ENCODE measurements at places on chromosomes 13 and 19.
A peak's percentile ranks its signal among the peaks of the same experiment; 100 is the strongest.

DNA sequence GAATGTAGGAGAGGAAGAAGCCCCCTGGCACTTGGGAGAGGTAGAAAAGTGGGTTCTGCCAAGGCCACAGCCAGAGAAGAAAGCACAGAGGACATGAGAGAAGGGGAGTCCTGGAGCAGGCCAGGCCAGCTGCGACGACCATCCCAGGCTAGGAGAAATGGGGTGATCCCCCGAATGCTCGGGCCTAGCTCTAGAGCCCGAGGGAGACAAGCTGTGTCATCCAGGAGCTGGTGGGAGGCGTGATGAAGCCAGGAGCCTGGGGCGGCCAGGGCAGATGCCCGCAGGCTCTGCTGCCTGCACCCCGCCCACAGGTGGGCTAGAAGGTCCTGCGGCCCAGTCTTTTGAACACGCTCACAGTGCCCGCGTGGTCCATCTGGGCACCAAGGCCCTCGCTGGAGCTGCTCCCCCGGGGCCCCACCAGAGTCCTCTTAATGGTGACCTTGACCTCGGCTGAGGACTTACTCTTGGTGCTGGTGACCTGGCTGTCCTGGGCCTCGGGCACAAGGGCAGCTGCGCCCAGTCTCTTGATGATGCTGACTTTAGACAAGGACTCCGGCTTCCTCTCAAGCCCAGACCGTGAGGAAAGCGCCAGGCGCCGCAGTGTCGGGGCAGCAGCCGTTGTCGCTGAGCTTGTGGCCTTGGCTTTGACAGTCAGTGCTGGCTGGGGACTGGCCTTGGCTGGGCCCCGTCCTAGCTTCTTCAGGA is 26.5 kb downstream of the C19orf47 start:
- no peak for DNase-seq

GRCh38 chr13:106475852-106476251 is 59.6 kb downstream of the EFNB2 start:
- DNase-seq = no peak

GRCh38 chr13:67150608-67151007 is 79.5 kb downstream of the PCDH9 start:
- no peak for DNase-seq

DNA sequence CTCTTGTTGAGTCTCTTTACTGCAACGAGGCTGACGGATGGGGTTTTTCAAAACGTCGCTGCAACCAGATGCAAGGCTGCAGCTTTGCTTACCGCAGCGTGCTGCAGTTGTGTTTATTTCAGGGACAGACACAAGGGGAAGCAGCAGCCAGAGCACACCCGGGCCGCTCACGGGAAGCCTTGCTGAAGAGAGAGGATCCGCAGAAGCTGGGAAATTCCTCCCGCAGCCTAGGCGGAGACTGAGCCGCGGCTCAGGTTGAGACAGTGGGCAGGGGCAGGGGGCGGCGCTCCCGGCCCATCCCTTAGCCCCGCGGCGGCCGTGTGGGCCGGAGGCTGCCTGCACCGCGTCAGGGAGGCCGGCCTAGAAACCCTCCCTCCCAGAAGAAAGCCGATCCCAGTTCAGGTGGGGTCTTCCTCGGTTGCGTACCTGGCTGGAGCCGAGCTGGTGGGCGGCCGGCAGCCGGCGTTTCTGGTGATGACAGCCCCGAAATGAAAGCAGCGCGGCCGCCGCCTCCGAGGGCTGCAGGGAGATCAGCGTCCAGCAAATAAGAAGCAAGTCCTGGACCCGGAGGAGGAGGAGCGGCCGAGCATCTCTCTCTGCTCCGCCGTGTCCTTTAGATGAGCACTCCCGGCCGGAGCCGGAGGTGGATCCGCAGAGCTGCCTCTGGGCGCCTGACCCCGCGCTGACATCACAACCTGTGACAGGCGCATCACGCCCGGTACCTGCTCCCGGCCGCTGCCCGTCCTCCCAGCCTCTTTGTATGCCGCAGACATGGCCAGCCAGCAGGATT is at the start of gene FRY:
TSS of gene FRY (plus strand) at position 750 of the 790 bp plus-strand sequence. CDS start at position 772, 22 bp downstream.
- peak; percentile 27 for DNase-seq

GRCh38 chr13:44346534-44346933 is 27.1 kb upstream of the SERP2 start:
- DNase-seq = no peak

- peak; percentile 21 for DNase-seq
Observed at GRCh38 chr13:112616586-112617362, 28.8 kb upstream of the TUBGCP3 start.

GRCh38 chr19:7346488-7346971 is 2.2 kb upstream of the ARHGEF18 start:
- DNase-seq = no peak

- DNase-seq = no peak
Observed at GRCh38 chr19:32935629-32936028, 36.1 kb downstream of the CEP89 start.

DNA sequence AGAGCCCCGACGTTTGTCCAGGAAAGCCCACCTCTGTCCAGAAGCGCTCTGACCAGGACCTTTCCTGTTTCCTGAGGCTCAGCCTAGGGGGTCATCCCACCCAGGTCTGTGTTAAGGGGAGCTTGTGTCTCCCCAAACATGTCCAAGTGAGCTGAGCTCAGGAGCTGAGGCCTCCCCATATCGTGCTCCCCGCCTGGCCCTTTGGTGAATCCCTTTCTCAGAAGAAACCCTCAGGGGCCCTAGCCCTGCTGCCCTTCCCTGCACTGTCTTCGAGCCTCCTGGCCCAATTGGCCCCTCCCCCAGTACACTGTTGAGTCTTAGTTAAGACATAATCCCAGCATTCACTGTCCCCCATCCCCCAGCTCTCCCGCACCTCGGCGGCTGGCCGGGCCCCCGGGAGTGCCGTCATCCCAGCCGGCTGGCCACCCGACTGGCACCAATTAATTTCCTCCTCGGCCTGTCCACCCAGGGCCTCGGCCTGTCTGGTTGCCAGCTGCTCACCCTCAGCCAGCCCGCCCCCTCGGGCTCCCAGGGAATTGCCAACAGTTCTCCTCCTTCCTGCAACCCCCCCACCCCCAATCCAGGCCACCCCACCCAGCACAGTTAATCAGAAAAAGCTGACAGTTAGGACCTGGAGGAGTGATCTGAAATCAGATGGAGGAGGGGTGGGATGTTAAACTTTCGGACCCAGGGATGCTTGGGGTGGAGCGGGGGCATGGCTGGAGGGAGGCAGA is 13.6 kb downstream of the IER2 start:
- DNase-seq = peak; percentile 85

GRCh38 chr19:536031-536880 is 4.7 kb downstream of the CDC34 start:
- no peak for DNase-seq

- DNase-seq = peak; percentile 78
Observed at GRCh38 chr13:23321535-23322241, 111.8 kb downstream of the SACS start.

DNA sequence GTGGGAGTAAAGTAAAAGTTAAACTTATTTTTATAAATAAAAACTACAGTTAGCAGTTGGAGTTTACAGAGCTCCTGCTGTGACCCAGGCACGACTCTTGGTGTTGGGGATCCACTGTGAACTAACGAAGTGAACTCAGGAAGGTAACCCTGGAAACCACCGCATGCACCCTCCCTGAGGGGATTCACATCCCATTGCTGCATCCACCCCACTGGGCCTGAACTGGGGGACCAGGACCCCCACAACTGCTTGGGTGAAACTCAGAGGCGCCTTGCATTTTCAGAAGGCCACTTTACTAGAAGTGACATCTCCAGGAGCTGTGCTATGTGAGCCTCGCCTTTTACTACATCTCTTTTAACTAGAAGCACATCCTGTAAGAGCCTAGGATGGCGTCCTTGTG is 166.4 kb downstream of the TEX29 start:
- no peak for DNase-seq

DNA sequence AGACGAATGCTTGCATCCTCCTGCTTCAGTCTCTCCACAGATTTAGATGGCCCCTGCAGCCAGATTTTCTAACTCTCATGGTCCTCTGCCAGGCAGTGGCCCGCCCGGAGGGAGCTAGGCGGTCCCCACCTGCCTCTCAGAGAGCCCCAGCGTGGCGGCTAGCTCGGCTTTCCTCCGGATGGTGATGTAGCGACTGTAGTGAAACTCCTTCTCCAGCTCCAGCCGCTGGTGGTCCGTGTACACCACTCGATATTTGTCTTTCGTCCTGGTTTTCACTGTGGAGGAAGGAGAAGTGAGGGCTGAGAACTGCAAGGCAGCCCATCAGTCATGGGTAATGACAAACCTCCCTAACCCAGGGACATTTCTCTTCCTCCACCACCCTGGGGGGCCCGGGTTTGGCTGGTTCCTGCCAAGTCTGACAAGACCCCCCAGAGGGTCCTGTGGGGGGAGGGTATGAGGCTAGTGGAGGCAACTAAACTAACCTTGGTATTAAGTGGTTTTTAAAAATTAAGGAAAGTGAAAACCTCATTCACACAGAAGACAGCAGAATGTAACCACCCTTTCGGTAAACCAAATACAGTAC is 4.3 kb downstream of the CDX2 start:
- DNase-seq = no peak

- no peak for DNase-seq
Observed at GRCh38 chr13:97226788-97227627, 4.9 kb downstream of the MBNL2 start.

DNA sequence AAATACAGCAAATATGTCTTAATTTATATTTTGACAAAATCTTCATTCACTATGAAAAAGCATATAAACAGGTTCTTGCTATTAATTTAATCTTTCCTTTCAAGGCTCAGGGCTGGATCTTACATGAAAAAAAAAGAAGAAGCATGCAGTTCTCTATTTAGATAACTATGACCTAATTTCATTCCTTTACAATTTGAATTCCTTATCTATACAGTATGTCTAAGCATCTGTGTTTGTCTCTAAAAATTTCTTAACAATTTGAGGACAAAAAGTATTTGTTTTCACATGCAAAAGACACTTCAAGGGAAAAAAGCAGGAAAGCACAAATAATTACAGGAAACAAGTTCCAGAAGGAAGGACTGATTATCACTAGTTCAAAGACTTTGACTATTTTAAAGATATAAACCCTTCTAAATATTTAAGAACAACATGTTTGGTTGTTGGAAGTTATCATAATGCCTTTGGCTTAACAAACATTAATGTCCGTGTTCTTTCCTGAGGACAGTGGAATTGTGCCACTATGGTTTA is 157.5 kb downstream of the TBC1D4 start:
- DNase-seq = no peak

DNA sequence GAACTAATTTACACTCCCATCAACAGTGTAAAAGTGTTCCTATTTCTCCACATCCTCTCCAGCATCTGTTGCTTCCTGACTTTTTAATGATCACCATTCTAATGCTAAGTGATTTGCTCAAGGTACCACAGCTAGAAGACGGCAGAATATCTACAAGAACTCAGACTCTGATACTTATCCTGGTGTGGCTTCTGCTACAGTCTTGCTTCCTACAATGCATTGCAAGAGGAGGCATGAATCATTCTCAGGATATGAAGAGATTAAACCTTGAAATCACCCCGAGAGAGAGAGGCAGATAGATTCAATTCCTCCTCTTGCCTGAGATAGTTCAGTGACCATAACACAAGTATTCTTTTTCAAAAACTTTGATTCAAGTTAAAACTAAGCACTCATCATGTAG is 306.4 kb downstream of the TBC1D4 start:
- no peak for DNase-seq

- no peak for DNase-seq
Observed at GRCh38 chr13:94199135-94199534, 280.3 kb downstream of the DCT start.

DNA sequence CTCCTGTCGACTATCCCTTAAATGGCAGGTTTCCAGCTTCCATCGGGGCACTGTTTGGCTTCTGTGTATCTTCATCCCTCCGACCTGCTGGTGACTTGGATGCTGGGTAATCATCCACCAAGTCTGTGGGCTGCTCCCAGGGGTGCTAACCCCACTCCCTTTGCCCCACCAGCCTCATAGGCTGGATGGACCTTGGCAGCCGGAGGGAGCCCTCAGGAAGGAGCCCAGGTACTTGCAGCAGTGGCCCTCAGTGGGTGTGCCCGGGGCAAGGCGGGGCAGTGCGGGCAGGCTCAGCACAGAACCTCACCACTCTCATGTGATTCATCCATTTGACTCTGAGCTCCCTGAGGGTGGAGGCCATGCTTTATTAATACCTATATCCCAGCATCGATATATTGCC is 27.4 kb upstream of the TUBGCP3 start:
- DNase-seq = no peak

- no peak for DNase-seq
Observed at GRCh38 chr13:106121173-106121754, 414.2 kb downstream of the EFNB2 start.

DNA sequence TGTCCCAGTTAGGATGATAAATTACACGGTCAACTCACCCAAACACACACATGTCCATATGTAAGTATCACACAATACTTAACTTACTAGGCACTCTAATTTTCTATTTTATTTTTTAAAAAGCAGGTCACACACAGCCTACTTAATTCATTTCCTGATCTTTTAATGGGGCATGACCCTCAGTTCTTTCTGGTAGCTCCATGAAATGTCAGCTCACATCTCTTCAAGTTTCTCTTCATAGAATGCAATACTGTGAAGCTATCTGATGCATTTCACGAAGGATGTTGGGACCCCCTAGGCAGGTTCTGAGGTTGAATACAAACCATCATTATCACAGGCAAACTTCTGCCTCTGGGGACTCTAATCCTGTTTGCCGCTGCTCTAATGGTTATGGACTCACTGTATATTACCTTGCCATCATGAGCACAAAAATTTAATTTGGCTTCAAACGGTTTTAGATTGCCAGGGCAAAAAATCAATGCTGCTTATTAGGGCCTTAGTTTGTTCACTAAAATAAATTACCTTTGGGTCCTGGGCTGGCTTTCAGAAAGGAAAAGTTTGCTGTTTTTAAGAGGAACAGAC is 16.1 kb upstream of the DHRS12 start:
- no peak for DNase-seq
